Common myeloid progenitor, CD34-positive (primary cell): ENCODE measurements at places on chromosomes 1 and 21.

DNA sequence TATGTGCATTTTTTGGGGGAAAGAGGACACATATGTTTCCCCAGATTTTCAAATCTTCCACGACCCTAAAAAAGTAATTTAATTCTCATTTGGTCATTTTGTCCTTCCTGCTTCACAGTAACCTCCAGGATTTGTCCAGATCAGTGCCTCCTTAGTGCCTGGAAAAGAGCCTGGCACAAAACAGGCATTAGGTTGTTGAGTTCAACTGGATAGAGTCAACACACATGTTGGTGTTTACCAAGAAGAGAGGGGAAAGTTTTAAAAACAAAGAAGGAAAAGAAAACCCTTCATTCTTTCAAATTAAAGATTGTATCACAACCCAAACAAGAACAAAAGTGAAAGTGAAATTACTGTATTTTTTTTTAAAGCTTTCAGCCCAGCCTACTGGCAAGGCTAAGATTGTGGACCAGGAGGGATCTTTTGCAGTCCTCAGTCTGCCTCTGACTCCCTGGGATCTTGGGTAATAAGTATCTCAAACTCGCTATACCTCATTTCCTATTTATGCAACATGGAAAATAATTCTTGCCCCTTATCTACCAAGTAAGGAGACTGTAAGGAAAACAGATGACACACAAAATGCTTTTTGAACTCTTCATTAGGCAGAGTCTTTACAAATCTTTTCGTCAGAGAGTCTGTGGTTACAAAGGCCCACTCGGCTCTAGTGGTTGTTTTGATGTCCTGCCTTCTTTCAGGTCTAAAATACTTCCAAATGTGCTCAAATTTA lies 57.8 kb downstream of the ZNF281 start:
- peak; percentile 71 for DNase-seq

DNA sequence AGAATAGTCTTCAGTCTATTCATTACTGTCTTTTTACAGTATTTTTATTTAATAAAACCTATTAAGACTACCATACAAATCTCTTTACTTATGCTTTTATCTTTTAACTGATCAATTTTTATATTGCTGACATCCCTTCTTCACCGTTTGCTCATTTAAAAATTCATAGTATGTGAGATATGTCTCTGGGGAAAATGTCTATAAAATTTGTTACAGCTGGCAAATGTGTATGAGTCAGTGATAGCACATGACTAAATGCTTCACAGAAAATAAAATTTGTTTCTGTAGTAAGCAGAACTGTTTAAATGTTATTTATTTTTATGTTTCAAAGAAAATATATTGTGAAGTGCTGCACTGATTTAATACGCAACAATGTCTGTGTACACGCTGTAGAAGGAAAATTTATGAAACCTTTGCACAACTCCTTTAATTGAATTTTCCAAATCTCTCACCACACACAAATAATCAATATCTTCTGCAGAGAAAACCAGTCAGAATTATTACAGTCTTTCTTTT lies 74.2 kb downstream of the ITGB3BP start:
- no peak for DNase-seq

DNA sequence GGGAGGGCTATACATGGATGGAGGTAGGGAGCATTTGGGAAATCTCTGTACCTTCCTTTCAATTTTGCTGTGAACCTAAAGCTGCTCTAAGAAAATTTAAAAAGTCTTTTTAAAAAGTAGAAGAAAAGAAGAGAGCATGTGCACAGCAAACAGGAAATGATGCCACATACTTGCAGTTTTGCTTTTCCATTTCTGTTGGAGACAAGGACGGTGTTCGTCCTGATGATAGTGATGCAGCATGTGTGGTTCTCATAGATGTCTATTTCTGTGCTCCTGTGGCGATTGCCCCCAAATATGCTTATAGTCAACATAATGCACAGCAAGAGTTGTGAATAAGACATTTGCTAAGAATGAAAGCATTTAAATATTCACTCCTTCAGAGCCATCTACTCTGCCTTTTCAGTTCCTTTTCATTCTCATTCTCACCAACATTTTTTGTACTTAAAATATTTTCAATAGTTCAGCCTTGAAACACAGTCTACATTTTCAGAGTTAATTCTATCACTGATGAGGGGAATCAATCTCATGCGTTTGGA lies 66.6 kb downstream of the LRRC8C start:
- DNase-seq, result no peak

DNA sequence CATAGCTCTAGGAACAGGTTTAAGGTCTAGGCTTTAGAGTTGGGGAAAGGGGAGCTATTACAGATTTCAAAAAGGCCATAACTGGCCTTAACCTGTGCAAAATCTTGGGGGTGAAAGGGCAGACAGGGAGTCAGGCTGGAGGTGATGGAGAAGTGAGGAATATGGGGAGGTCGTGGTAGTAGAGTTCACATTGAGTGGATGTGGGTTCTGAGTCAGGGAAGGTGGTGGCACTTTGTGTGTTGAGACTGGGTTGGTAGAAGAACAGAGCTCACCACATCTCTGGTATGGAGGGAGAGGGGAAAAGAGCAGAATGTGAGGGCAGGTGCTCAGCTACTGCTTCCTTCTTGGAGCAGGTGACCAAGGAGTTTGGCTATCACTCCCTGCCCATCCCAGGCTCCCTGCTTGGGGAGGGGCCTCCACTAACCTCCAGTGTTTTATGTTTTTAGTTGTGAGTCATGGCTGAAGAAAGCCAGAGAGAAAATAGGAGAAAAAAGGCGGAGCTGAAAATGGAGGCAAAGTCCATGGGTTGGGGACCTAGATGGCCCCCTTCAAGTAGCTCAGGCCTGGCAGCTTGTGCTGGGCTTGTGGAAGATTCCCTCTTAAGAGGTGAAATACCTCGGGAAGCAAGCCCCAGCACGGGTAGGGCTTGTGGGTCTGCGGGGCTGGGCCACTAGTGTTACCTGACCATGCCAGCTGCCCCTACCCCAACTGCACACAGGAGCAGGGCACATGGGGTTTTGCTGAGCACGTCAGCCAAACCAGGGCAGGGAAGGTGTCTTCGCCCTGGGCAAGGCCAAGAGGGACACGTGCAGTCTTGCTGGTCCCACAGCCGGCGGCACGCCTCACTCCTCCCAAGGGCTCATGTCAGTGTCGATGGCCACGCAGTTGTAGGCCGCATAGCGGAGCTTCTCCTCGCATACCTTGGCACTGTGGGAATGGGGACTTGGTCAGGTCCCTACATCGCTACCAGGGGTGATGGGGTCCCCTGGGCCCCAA lies 8.2 kb downstream of the HECTD3 start:
- no peak for DNase-seq

- no peak for DNase-seq
Observed at GRCh38 chr1:8813016-8813763, 4.2 kb downstream of the RERE start.

GRCh38 chr1:245677461-245678240 lies 522.9 kb downstream of the KIF26B start:
- DNase-seq, result no peak

- no peak for DNase-seq
Observed at GRCh38 chr1:38088791-38089190, 42.2 kb upstream of the POU3F1 start.

GRCh38 chr1:219506936-219507335 lies 106.0 kb downstream of the ZC3H11B start:
- no peak for DNase-seq

GRCh38 chr1:101284021-101284420 lies 47.2 kb downstream of the S1PR1 start:
- DNase-seq, result no peak

- no peak for DNase-seq
Observed at GRCh38 chr21:17197996-17198395, 314.8 kb upstream of the CXADR start.

- DNase-seq, result no peak
Observed at GRCh38 chr1:204366759-204367158, 7.0 kb upstream of the PLEKHA6 start.

DNA sequence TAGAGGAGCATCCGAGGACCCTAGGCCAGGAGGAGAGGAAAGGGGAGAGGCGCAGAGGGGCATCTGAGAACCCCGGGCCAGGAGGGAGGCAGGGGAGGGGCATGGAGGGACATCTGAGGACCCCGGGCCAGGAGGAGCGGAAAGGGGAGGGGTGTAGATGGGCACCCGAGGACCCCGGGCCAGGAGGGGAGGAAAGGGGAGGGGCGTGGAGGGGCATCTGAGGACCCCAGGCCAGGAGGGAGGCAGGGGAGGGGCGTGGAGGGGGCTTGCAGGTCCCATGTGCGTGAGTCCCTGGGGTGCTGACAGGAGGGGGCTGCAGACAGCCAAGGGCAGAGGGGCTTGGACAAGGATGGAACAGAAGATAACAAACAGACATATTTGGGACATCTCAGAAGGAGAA lies 190.0 kb upstream of the ARHGEF16 start:
- DNase-seq, result no peak

- no peak for DNase-seq
Observed at GRCh38 chr21:36700295-36700970, 1.5 kb downstream of the SIM2 start.

DNA sequence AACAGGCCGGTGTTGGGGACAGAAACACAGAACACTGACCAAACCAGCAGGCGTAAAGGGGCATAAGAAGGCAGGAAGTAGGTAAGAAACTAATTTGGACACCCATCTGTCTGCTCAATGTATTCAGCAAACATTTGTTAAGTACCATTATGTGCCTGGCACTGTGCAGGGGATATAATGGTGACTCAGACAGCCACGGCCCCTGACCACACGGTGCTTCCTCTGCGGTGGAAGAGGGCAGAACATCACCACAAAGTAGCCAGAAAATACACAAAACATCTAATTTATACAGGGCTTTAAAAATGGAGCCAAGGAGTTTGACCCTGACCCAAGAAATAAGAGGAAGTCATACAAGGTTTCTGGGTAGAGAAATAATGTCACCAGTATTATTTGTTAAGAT lies 12.9 kb downstream of the DNAJC11 start:
- DNase-seq, result no peak

DNA sequence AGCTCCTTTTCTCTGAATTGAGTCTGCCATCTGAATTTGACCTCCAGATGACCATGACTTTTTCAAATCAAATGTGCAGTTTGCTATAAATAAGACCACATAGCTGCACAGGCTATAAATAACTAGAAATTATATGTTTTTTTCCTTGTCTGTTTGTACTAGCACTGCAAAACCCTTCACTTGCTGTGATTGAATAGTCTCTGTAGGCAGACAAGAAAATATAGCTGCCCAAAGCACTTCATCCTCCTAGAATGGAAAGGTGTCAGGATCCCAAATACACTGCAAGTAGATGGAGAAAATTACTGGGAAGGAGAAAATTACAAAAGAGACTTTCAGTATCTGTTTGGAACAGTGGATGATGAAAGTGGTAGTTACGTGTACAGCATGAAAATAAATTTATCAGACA lies 175.8 kb downstream of the APP start:
- DNase-seq, result no peak

DNA sequence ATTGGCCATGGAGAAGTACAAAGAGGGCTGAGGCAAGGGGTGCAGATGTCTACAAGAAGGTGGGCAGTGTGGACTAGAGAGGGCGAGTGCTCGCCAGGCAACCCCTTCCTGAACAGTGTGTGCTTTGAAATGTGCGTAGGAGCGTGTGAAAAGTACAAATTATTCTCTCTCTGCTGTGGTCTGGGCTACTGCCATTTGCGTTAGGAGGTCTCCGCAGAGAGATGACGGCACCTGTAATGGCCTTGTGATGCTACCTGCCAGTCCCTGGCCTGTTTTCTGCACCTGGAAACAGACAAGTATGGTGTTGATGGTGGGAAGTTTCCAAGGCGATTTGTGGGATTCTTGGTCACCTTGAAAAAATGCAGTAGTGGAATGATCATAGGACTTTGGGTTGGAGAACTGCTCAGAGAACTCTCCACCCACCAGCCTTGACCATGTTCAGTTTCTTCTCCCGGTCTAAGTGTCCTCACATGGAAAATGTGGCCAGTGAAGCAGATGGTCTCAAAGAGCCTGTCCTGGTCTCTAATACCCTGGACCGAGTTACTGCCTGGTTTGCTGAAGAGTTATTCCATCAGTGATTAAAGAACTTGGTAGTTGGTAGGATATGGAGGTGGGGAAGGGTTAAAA lies 74.5 kb downstream of the MRPS6 start:
- DNase-seq, result no peak

DNA sequence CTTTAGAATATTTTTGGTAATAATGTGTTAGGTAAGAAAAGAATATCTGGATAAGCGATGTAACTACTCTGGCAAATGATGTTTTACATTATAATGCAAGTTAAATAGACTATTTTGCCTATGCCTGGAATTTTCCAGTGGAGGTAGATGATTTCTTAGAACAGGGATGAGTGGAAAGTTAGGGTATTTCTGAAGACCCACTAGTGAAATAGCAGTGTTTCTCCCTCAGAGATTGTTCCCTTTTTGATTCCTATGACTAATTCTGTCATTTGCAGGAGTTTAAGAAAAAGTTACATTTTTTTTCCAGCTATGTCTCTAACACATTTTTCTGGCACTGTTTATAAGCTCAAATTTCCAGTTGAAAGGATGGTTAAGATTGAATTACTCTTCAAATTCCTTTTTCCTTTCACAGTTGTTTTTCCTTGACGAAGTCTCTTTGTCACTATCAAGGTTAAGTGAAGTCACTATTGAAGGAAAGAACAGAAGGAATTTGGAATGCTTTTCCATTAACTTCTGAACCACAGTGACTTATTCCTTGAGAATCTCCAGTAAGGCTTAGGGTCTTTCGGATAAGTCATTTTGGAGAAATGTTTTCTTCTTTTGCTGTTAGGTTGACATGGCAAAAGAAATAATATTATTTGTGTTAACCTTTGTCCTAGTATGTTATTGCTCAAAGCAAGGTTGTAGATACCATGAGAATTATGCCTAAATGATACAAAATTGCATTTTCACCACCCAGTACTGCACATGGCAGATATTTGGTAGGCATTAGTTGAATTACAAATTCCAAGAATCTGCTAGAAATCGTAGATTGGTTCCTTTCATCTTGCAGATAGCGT lies 42.9 kb upstream of the ZNF326 start:
- DNase-seq, result no peak

DNA sequence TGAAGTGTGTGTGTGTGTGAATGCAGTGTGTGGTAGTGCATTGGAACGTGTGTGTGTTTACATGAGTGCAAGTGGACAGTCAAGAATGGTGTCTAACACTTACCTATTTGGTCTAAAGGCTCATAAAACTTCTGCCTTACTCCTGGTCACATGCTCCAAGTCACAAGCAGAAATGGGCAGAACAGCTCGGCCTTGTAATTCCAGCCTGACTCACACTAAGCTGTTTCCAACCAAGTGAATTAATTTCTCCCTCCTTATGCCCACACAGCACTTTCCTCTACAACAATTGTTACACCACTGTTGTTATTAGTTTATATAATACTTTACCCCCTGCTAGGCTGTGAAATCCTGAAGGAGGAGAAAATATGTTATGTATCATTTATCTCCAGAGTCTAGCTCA lies 43.8 kb downstream of the DDR2 start:
- no peak for DNase-seq

- DNase-seq, result no peak
Observed at GRCh38 chr1:193727850-193728249, 541.4 kb upstream of the B3GALT2 start.

- no peak for DNase-seq
Observed at GRCh38 chr21:30962013-30962412, 76.3 kb downstream of the KRTAP19-8 start.

GRCh38 chr1:172699111-172699510 lies 40.2 kb downstream of the FASLG start:
- peak; percentile 69 for DNase-seq

GRCh38 chr1:62462370-62462769 lies 25.5 kb downstream of the USP1 start:
- DNase-seq, result peak; percentile 14
